ENCODE measurements at places on chromosomes 3 and 15. TPM values are rescaled to one million over a fixed set of nuclear protein-coding genes. Genes with fewer than 3 reads are reported as not detected.

Gene ATP2B2
- not detected for total RNA-seq

Gene APBA2
- total RNA-seq: 1.8 TPM

Gene STRIT1
- total RNA-seq: not detected

Gene KCNAB1
- not detected for total RNA-seq

Gene TMEM212
- not detected for total RNA-seq

Gene GPR156
- total RNA-seq: not detected

Gene RAD18
- total RNA-seq: 55.1 TPM

Gene CPNE9
- total RNA-seq: 0.17 TPM

Gene EFCC1
- 0.37 TPM for total RNA-seq

Gene C3orf49
- total RNA-seq: not detected

Gene PTPRG
- 4.6 TPM for total RNA-seq

Gene CACNA1D
- total RNA-seq: 0.77 TPM

Gene GOLGA6A
- not detected for total RNA-seq

Gene SPINK8
- total RNA-seq: not detected

Gene CYP1A1
- 0.42 TPM for total RNA-seq

Gene ATP8B4
- total RNA-seq: 38.5 TPM

Gene NMNAT3
- 0.73 TPM for total RNA-seq

Gene FOXL2
- not detected for total RNA-seq

Gene SRGAP3
- total RNA-seq: 0.40 TPM

Gene LRRK1
- total RNA-seq: 2.1 TPM

Gene TLR9
- total RNA-seq: 0.17 TPM

Gene GRK7
- total RNA-seq: not detected

Gene CCR8
- 5.7 TPM for total RNA-seq

Gene BLM
- 64.1 TPM for total RNA-seq

Gene NR2E3
- total RNA-seq: not detected

Gene SLC12A8
- 1.1 TPM for total RNA-seq

Gene NPAP1
- not detected for total RNA-seq

Gene CLDN18
- not detected for total RNA-seq

Gene IGSF11
- total RNA-seq: not detected

Gene NEK10
- total RNA-seq: 0.28 TPM

Gene SERINC4
- 0.28 TPM for total RNA-seq

Gene TRIM69
- total RNA-seq: 42.7 TPM

Gene CAMK1
- 81.0 TPM for total RNA-seq

Gene IQCF5
- total RNA-seq: not detected

Gene CCDC54
- total RNA-seq: not detected

Gene SLC51A
- total RNA-seq: not detected

Gene ARHGAP31
- 11.0 TPM for total RNA-seq

Gene KLHL40
- not detected for total RNA-seq

Gene CHRM5
- not detected for total RNA-seq

Gene MYO5C
- 0.24 TPM for total RNA-seq

Gene HTR3E
- total RNA-seq: not detected

Gene HEG1
- total RNA-seq: 40.8 TPM

Gene RYR3
- total RNA-seq: not detected

Data from activated CD4-positive, alpha-beta T cell treated with anti-CD3 and anti-CD28 coated beads, Interleukin-2, amount 10 ng/mL, durations not matched to agents 24 days and 14 days (primary cell).